ENCODE measurements at places on chromosomes 6 and 20.

DNA sequence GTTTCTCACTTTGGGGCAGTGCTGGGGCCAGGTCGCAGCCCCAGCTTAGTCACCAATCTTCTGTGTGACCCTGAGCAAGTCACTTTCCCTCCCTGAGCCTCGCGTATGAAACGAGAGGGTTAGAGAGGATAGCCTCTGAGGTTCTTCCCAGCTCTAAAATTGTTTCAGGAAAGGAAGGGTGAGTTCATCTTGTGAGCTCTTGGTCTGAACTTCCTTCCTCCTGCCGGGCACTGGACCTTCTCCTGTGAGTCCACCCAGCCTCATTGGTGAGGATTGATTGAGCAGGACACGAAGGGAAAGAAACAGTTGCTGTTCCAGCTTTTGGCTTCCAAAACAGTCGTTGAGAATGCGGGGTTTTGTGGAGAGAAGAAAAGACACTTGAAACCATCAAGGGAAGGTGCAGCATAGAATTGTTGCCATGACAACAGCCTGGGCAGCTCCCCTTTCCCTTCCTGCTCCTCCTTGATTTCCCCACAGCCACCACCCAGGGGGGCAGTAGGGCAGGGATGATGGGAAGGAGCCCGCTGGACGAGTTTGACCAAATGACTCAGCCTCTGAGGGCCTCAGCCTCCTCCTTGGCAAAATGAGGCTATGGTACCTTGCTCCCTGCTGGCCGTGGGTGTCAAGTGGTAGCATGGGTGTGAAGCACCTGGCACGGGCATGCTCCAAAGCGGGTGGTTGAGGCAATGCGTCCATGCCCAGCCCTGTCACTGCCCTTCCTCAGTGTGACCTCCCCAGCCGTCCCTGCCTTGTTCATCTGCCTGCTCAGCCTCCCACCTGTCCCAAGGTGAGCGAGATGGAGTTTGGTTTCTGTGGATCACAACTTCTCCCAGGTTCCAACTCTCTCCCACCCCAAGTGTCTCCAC is 107.8 kb downstream of the CDC5L start:
- no peak for DNase-seq

DNA sequence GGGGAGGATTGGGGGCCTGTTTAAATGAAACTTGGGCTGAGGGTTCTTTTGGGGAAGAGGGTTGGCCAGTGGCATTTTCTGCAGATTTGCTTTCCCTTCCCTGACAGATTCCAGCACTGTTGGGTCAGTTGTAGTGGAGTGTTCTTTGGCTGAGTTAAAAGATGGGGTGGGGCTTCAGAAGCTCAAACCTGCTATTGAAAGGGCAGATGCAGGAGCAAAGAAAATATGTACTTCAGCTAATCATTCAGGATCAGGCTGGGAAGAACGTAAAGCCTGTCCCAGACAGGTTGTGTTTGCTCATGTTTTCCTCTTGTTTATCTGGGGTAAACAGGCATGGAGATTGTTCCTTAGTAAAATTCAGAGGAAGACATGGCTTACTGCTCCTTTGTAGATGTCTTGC is 2.5 kb downstream of the SASH1 start:
- no peak for DNase-seq

- no peak for DNase-seq
Measured at GRCh38 chr6:113560376-113560775, 296.8 kb upstream of the MARCKS start.

GRCh38 chr6:17884498-17885478 is 102.6 kb downstream of the KIF13A start:
- DNase-seq, result no peak

GRCh38 chr20:62104791-62105345 is 17.4 kb upstream of the LSM14B start:
- no peak for DNase-seq

GRCh38 chr6:18207438-18207837 is 52.2 kb downstream of the KDM1B start:
- no peak for DNase-seq

GRCh38 chr6:109687271-109687761 is 3.7 kb downstream of the AK9 start:
- no peak for DNase-seq

- DNase-seq, result no peak
Measured at GRCh38 chr6:34565722-34566137, 9.6 kb upstream of the SPDEF start.

DNA sequence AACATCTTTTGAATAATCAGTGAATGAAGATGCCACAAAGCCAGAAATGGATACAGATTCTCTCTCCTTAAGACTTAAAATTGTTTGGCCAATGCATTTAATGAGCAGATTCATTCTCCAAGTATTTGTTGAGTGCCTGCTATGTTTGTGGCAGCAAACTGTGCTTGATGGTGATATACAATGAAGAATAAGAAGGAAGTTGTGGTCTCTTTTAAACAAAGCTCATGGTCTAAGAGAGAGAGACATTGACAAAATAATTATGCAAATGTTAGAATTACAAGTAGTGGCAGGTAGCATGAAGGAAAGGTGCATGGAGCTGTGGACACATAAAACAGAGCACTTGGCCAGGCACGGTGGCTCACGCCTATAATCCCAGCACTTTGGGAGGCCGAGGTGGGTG is 28.3 kb downstream of the NFATC2 start:
- DNase-seq, result no peak

- no peak for DNase-seq
Measured at GRCh38 chr6:83853178-83854000, at the start of gene RIPPLY2. Gene RIPPLY2 (plus strand): TSS chr6:83853360. CDS start chr6:83853417, 57 bp downstream.

GRCh38 chr6:135084001-135084915 is 29.6 kb upstream of the HBS1L start:
- DNase-seq, result no peak

DNA sequence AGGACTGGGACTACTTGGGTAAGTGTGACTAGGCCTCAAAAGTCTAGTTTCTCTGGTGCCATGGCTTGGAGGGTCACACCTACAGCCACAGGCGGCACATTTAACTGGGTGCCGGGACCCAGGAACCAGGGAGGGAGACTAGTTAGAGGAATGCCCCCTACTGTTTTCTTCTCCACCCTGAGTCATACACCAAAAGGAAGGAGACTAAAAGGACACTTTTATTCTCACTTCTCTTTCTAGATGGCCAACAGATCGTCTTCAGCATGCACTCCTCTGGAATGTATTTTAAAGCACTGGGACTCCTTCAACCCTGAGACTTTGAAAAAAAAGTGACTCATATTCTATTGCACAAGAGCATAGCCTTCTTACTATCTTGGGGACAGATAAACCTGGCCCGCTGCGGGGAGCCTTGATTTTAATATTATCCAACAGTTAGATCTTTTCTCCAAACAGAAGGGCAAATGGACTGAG is 33.4 kb downstream of the PLN start:
- DNase-seq, result no peak

- DNase-seq, result no peak
Measured at GRCh38 chr6:45895569-45895968, 120.1 kb downstream of the CLIC5 start.

DNA sequence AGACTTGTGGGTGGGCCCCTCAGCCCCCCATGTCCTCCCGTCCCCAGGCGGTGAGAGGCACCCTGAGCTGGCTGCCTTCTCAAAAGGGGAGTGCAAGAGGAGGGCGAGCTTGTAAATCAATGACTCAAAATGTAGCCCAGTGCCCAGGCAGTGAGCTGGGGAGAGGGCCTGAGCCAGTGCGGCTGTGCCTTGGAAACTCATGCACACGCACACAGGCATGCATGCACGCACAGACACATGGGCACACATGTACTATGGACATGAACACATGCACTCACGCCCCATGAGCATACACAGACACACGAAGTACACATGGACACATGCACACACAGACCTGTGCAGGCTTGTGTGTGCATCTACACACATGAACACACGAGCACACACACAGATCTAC is 133.5 kb downstream of the TAF4 start:
- no peak for DNase-seq

GRCh38 chr6:652865-653264 is 4.0 kb downstream of the HUS1B start:
- no peak for DNase-seq

DNA sequence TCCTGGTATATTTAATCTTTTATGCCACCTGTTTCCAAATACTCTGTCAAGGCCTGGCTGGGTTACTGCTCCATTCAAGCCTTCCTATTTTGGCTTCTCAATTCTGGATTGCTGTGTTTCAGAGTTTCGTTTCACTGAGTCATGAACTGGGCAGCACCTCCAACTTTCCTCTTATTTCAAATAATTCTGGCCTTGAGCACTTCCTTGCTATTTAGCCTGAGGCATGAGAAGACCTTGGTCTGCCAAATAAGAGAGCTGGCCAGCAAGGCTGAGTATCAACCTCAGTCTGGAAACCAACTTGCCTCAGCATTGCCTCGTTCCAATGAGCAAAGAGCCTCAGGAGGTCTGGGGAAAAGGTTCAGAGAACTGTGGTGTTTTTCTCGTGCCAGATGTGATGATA is 66.6 kb downstream of the TNFAIP3 start:
- DNase-seq, result no peak
